ENCODE measurements at places on chromosomes 2 and 18. TPM values are rescaled to one million over a fixed set of nuclear protein-coding genes. Genes with fewer than 3 reads are reported as not detected.

The MROH2A gene
- not detected for total RNA-seq

The GPC1 gene
- total RNA-seq: 4.7 TPM

The UPP2 gene
- total RNA-seq: not detected

The SLC23A3 gene
- 4.7 TPM for total RNA-seq

The DPP10 gene
- not detected for total RNA-seq

GRCh38 chr2:177327009-177327408, 62.5 kb upstream of the NFE2L2 start:
- no peak overlapping the region for H3K27ac ChIP-seq
- H3K36me3 ChIP-seq: peaks cover 12% of the 10 kb centered on the region
- peaks cover 13% of the 10 kb centered on the region for H3K4me1 ChIP-seq

GRCh38 chr2:170237572-170238120, 59.7 kb downstream of the MYO3B start:
- peaks cover 40% of the 10 kb centered on the region for H3K27me3 ChIP-seq
- H3K4me3 ChIP-seq: no peak overlapping the region
- H3K27ac ChIP-seq: no peak overlapping the region
- no peak for DNase-seq
- no peaks in the 10 kb centered on the region for H3K4me1 ChIP-seq
- H3K36me3 ChIP-seq: no peaks in the 10 kb centered on the region

Data from activated naive CD8-positive, alpha-beta T cell treated with anti-CD3 and anti-CD28 coated beads, Interleukin-2, amount 10 ng/mL, durations not matched to agents 7 days and 5 days (primary cell).